T-cell (primary cell): ENCODE measurements at places on chromosomes 1 and 21. TPM values are rescaled to one million over a fixed set of nuclear protein-coding genes. Genes with fewer than 3 reads are reported as not detected.
A peak's percentile ranks its signal among the peaks of the same experiment; 100 is the strongest.

The SPRR2B gene
- not detected for total RNA-seq

The PRR9 gene
- not detected for total RNA-seq

The GRIK3 gene
- total RNA-seq: not detected

The CLEC20A gene
- not detected for total RNA-seq

The NUP210L gene
- 0.35 TPM for total RNA-seq

The PRELP gene
- total RNA-seq: 0.13 TPM

The CXADR gene
- total RNA-seq: 0.93 TPM

The AGBL4 gene
- 0.58 TPM for total RNA-seq

The GJB5 gene
- total RNA-seq: not detected

The SLAMF9 gene
- not detected for total RNA-seq

The TTC13 gene
- 44.9 TPM for total RNA-seq

The ORC1 gene
- total RNA-seq: 1.7 TPM

The GABPB2 gene
- 32.5 TPM for total RNA-seq

The NBPF15 gene
- 178 TPM for total RNA-seq

The PTPN22 gene
- total RNA-seq: 26.6 TPM

The SLC19A2 gene
- total RNA-seq: 4.7 TPM

DNA sequence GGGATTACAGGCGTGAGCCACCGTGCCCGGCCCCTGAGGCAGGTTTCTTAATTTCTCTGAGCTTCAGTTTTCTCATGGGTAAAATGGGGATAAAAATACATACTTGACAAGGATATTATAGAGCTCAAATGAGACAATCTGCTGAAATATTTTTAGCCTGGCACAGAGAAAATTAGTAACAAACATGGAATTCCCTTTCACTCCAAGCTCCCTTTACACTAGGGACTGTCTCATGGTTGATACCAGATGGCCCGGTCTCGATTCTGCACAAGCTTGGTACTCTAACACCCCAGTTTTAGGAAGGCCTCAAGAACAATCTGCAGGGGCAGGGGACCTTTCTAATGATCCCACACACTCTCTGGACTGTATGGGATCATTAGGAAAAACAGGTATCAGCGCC, 671.7 kb downstream of the SMYD3 start:
- DNase-seq: no peak
- no peaks in the 10 kb centered on the region for H3K36me3 ChIP-seq
- H3K27me3 ChIP-seq: no peaks in the 10 kb centered on the region
- H3K4me3 ChIP-seq: no peak overlapping the region

GRCh38 chr1:150009604-150010392, 728 bp downstream of the OTUD7B start:
- peak; percentile 2 for DNase-seq
- peak overlapping the region; percentile 56 for H3K27ac ChIP-seq
- H3K4me3 ChIP-seq: peak overlapping the region; percentile 88
- peaks cover 10% of the 10 kb centered on the region for H3K27me3 ChIP-seq
- no peaks in the 10 kb centered on the region for H3K36me3 ChIP-seq
- peaks cover 4% of the 10 kb centered on the region for H3K4me1 ChIP-seq

- no peak for DNase-seq
- peaks cover 6% of the 10 kb centered on the region for H3K4me1 ChIP-seq
- H3K27ac ChIP-seq: no peak overlapping the region
- H3K36me3 ChIP-seq: no peaks in the 10 kb centered on the region
Observed at GRCh38 chr1:231668826-231669225, 42.2 kb downstream of the DISC1 start.

GRCh38 chr1:150560011-150560438, 10.8 kb downstream of the ADAMTSL4 start:
- peak overlapping the region; percentile 95 for H3K27ac ChIP-seq
- H3K4me3 ChIP-seq: no peak overlapping the region
- no peaks in the 10 kb centered on the region for H3K36me3 ChIP-seq

GRCh38 chr1:11741482-11741881, 5.5 kb downstream of the AGTRAP start:
- DNase-seq: no peak
- H3K27ac ChIP-seq: no peak overlapping the region
- no peak overlapping the region for H3K4me3 ChIP-seq
- peaks cover 69% of the 10 kb centered on the region for H3K4me1 ChIP-seq

- DNase-seq: no peak
- H3K36me3 ChIP-seq: peaks cover 2% of the 10 kb centered on the region
- no peak overlapping the region for H3K27ac ChIP-seq
- H3K4me1 ChIP-seq: peaks cover 2% of the 10 kb centered on the region
Observed at GRCh38 chr1:25112400-25112799, 119.9 kb downstream of the SYF2 start.

DNA sequence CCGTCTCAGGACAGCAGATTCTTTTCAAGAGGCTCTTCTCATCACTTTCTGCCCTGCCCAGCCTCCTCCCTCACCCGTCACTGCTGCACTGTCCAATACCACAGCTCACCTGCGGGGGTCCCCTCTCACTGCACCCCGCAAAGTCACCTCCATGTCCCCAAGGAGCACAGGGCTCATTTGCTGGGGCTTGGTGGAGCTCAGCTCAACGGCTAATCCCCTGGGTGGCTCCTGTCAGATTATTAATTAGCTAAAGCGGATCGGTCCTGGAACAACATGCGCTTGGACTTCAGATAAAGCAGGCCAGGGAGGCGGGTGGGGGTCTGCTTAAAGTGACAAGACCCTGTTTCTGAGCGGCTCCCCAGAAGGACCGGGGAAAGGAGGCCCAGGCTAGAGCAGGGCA, 43.1 kb downstream of the CASZ1 start:
- H3K4me1 ChIP-seq: peaks cover 2% of the 10 kb centered on the region
- DNase-seq: no peak
- no peak overlapping the region for H3K4me3 ChIP-seq
- no peaks in the 10 kb centered on the region for H3K27me3 ChIP-seq
- H3K36me3 ChIP-seq: no peaks in the 10 kb centered on the region

GRCh38 chr21:41373763-41374162, 11.9 kb downstream of the MX2 start:
- H3K27ac ChIP-seq: no peak overlapping the region
- no peak for DNase-seq
- H3K27me3 ChIP-seq: no peaks in the 10 kb centered on the region
- no peak overlapping the region for H3K4me3 ChIP-seq

GRCh38 chr1:66137235-66137634, 344.5 kb downstream of the PDE4B start:
- H3K27me3 ChIP-seq: no peaks in the 10 kb centered on the region
- H3K4me1 ChIP-seq: no peaks in the 10 kb centered on the region
- no peak overlapping the region for H3K4me3 ChIP-seq
- H3K27ac ChIP-seq: no peak overlapping the region
- no peak for DNase-seq

GRCh38 chr1:184745929-184746638, 8.6 kb downstream of the EDEM3 start:
- no peak for DNase-seq
- H3K36me3 ChIP-seq: no peaks in the 10 kb centered on the region
- peak overlapping the region; percentile 40 for H3K27ac ChIP-seq

- no peak overlapping the region for H3K27ac ChIP-seq
- no peaks in the 10 kb centered on the region for H3K4me1 ChIP-seq
- H3K4me3 ChIP-seq: no peak overlapping the region
- H3K27me3 ChIP-seq: peaks cover 10% of the 10 kb centered on the region
Observed at GRCh38 chr1:18340158-18340764, 140.5 kb upstream of the KLHDC7A start.

DNA sequence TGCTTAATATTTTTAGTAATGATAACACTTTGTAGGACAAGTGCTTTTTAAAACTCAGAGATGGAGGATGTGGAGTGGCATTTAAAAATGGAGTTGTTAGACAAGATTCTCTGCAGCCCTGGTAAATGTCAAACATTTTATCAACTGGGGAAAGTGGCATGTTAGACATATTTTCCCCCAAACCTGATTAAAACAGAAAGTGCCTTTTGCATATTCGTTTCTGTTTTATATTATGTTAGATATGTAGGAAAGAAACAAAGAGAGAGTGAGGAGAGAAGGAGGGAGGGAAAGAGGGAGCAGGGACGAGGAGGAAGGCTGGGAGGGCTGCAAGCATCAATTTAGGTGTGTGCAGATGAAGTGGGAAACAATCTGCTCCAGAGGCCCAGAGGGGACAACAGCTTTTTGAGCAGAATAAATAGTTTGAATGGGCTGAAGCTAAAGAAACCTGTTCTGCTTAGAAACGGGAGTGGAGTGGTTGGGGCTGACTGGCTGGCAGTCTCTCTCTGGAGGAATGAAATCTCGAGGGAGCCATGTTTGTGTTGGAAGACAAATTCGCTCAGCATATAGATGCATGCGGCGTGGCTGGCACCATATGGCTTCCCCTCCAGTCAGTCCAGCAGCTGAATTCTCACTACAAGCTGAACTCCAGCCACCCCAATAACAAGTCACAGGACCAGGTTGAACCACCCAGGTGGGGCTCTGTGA, 502.2 kb downstream of the AJAP1 start:
- H3K4me3 ChIP-seq: no peak overlapping the region
- H3K4me1 ChIP-seq: no peaks in the 10 kb centered on the region
- no peak overlapping the region for H3K27ac ChIP-seq

- H3K36me3 ChIP-seq: no peaks in the 10 kb centered on the region
- H3K27ac ChIP-seq: no peak overlapping the region
- peak overlapping the region; percentile 35 for H3K4me3 ChIP-seq
- H3K27me3 ChIP-seq: peaks cover 33% of the 10 kb centered on the region
Observed at GRCh38 chr1:115839029-115839678, 1.8 kb downstream of the NHLH2 start.

- peak overlapping the region; percentile 4 for H3K27ac ChIP-seq
- peaks cover 46% of the 10 kb centered on the region for H3K4me1 ChIP-seq
- peaks cover 7% of the 10 kb centered on the region for H3K36me3 ChIP-seq
- no peak overlapping the region for H3K4me3 ChIP-seq
- no peak for DNase-seq
Observed at GRCh38 chr1:53292690-53293089, 35.2 kb downstream of the LRP8 start.

- DNase-seq: no peak
- no peaks in the 10 kb centered on the region for H3K36me3 ChIP-seq
- no peaks in the 10 kb centered on the region for H3K4me1 ChIP-seq
- H3K27ac ChIP-seq: no peak overlapping the region
- no peak overlapping the region for H3K4me3 ChIP-seq
Observed at GRCh38 chr1:118650107-118650807, 337.9 kb downstream of the TBX15 start.

GRCh38 chr1:22184892-22185612, 42.2 kb upstream of the WNT4 start:
- peaks cover 2% of the 10 kb centered on the region for H3K27me3 ChIP-seq
- no peak overlapping the region for H3K27ac ChIP-seq
- H3K4me1 ChIP-seq: no peaks in the 10 kb centered on the region
- no peak for DNase-seq
- no peak overlapping the region for H3K4me3 ChIP-seq

DNA sequence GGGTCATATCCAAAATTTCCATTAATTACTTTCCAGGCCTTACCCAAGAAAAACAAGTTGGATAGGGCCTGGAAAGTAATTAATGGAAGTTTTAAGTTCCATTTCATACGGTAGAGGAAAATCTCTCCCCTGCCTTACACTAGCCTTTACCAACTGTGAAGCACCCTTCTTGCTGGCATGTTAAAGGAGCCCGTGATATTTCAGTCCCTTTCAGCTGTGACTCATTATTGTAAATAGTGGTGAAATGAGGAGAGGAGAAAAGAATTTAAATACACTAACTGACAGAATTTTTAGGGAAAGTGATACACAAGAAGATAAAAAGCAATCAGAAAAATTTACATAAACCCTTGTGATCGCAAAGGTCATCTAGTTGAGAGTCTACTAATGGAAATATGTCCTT, 20.3 kb upstream of the KAZN start:
- no peak overlapping the region for H3K27ac ChIP-seq
- no peaks in the 10 kb centered on the region for H3K36me3 ChIP-seq
- no peak for DNase-seq
- no peak overlapping the region for H3K4me3 ChIP-seq

- H3K4me1 ChIP-seq: no peaks in the 10 kb centered on the region
- H3K4me3 ChIP-seq: no peak overlapping the region
- no peak for DNase-seq
Observed at GRCh38 chr1:18166341-18166740, 58.7 kb downstream of the IGSF21 start.

GRCh38 chr1:41622859-41623732, 138.6 kb upstream of the EDN2 start:
- no peak overlapping the region for H3K27ac ChIP-seq
- no peaks in the 10 kb centered on the region for H3K36me3 ChIP-seq
- H3K4me1 ChIP-seq: peaks cover 18% of the 10 kb centered on the region
- no peak for DNase-seq
- no peaks in the 10 kb centered on the region for H3K27me3 ChIP-seq

DNA sequence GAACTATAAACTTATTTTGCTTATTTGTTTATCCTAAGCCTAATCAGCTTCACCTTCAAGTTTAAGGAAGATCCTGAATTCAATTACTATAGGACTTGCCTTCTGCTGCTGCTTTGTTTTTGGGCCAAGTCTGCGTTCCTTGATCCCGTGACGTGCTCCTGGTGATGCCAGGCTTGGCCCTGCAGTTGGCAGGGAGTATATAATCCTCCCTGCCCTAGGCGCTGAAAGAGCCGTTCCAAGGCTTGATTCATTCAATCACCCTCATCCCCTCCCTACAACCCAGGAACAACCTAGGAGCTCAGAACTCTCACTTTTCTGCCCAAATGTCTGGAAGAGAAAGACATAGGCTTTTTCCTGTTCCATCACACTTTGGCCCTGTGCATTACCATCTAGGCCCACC, 12.4 kb upstream of the LRRN2 start:
- H3K4me3 ChIP-seq: no peak overlapping the region
- DNase-seq: no peak
- no peak overlapping the region for H3K27ac ChIP-seq

DNA sequence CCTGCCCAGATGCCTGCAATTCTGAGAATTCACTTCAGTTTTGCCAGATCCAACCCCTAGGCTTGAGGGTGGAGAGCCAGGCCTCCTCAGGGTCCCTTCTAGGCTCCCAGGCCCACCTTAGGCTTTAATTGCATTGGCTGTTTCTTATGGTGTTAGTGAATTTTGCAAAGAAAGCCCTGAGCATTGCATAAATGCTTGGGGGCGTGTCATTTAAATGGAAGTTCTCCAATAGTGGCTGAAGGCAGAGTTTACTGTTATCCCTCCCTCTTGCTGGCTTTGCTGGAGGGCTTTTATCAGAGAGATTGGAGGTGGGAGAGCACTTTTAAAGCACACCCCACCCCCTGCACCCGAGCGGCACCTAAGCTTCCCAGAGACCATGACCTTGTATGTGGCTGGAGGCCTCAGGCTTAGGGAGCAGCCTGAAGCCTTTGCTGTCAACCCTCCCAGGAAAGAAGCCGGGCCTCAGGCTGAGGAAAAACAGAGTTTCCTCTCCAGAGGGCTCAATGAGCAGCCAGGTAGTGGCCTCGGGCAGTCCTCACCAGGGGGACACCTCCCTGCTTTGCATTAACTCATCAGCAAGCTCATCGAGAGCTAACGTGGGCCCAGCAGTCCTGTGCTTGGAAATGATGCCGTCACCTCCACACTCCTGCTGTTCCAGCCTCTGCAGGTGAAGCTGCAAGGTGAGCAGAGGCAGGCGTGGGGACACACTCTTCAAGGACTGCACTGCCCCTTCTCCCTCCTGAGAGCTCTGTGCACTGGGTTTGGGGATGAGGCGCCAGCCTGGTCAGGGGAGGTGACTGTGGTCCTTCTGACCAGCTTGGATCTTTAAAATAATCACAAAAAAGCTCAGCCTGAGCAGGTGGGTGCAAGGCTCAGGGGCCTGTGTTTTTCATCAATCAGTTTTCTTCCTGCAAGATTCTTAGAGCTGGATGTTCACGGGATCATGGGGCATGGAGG, 58.0 kb downstream of the STUM start:
- H3K27ac ChIP-seq: no peak overlapping the region
- H3K36me3 ChIP-seq: no peaks in the 10 kb centered on the region
- H3K4me1 ChIP-seq: peaks cover 3% of the 10 kb centered on the region
- H3K4me3 ChIP-seq: no peak overlapping the region
- no peaks in the 10 kb centered on the region for H3K27me3 ChIP-seq

- peak; percentile 13 for DNase-seq
- peaks cover 8% of the 10 kb centered on the region for H3K4me1 ChIP-seq
- no peaks in the 10 kb centered on the region for H3K36me3 ChIP-seq
Observed at GRCh38 chr1:154501423-154502065, 475 bp upstream of the TDRD10 start.
